ENCODE measurements at places on chromosomes 16 and 17.

- no peak for DNase-seq
Measured at GRCh38 chr17:30112794-30113193, 3.8 kb upstream of the NSRP1 start.

- no peak for DNase-seq
Measured at GRCh38 chr16:1539720-1540555, 6.5 kb downstream of the TMEM204 start.

- DNase-seq = no peak
Measured at GRCh38 chr16:71562552-71562951, 14.3 kb downstream of the TAT start.

DNA sequence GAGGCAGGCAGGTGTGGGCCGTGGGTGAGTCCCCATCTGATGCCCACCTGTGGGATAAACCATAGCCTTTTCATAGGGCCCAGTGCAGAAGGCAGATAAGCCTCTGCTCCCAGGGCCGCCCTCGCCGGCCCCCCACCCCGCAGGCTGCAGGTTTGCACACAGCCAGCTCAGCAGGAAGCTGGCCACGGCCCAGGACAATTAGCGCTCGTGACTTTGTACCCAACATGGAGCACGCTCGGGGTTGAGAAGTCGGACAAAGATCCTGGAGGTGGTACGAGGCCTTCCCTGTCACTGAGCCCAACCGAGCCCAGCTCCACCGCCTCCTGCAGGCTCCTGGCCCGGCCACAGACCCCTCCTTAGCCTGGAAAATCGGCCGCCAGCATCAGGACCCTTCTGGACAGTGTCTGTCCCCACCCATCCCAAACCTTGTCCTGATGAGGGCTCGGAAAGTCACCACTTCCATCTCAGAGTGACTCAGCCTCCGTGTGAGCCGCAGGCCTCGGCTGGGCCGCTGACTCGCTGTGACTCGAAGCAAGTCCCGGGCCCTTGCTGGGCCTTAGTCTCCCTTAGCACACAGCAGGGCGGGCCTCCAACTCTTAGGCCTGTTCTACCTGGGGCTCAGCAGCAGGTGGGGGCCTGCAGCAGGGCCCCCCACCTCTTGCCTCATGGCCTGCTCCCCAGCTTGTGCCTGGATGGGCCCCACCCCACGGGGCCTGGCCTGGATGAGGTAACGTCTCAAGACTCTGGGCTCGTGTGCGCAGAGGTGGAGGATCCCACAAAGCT is 22.7 kb downstream of the FAM83G start:
- DNase-seq = no peak

DNA sequence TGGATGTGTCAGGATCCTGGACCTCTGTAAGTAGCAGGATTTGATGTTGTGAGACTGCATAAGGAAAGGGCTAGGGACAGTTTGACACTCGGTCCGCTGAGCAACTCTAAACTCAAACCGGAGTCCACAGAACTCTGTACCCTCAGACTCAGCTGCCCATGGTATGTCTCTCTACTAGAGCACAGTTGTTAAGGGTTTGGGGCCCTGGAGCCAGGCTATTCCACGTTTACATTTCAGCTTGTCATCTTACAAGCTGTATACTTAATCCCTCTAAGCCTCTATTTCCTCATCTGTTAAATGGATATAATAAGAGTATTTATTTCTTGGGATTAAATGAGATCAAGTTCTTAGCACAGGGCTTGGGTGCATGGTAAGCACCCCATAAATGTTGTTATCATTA is 27.9 kb downstream of the HOXB1 start:
- DNase-seq = no peak

DNA sequence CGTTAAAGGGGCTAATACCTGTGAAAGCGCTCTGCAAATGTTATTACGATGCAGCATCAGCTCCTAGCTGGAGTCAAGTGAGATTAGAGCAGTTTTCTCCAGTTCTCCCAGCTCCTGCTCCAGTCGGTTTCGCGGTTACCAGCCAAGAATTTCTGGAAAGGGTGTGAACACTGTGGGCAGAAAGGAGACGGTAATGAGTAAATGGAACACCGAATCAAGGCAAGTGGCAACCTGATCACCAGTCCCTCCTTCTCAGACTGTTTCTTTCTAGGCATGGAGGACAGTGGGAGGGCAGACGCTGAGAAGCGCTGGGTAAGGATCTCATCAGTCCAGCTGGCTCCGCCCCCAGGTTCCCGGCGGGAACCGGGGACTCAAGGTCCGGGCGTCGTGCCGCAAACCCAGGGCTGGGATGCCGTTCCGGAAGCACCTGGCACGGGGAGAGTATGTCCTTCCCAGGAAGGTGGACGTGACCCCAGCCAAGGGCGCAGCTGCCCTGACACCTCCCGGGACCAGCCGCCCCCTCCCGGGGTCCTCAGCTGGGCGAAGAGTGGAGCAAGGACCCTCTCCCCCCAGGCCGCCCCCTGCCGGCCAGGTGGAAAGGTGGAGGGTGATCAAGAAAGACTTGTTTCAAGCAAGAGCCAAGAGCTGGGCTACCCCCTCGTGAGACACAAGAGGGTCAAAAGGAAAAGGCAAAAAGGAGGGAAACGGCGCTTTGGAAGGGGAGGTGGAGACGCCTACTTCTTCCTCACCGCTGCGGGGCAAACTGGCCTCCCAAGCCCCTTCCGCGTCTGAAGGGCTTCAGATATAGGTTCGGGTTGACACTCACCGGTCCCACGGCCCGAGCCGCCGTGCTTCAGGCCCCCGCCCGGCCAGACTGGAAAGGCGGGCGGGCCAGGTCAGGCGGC is 481 bp downstream of the MYO19 start:
- DNase-seq = no peak

DNA sequence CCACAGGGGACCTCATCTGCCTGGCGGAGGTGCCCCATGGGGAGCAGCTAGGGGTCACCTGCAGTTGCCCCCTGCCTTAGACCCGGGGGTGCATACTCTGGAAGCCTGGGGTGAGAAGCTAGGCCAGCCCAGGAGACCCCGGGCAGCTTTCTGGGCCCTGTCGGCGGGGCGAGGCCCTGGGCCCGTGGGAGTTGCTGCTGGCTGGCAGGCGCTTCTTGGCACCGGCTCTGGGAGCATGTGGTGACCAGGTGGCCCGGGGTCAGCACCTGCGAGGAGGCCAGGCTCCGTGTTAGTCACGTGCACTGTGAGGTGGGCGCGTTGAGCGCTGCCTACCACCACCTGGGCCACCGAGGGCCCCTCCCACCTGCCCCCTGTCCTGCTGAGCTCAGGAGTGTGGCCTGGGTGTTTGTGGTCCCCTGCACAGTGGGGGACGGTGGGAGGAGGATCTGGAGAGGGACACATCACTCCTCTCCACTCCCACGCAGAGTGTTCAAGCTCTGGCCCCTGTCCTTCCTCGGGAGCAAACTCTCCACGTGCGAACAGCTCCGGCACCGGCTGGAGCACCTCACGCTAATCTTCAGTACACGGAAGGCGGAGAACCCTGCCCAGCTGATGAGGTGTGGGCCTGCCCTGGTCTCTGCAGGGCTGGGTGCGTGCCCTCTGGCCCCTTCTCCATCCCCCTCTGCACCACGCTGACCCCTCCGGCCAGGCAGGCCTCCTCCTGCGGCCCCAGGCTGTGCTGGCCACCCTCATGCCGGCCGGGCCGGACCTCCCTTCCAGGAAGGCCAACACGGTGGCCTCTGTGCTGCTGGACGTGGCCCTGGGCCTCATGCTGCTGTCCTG is 5.8 kb downstream of the PIGQ start:
- DNase-seq = no peak

DNA sequence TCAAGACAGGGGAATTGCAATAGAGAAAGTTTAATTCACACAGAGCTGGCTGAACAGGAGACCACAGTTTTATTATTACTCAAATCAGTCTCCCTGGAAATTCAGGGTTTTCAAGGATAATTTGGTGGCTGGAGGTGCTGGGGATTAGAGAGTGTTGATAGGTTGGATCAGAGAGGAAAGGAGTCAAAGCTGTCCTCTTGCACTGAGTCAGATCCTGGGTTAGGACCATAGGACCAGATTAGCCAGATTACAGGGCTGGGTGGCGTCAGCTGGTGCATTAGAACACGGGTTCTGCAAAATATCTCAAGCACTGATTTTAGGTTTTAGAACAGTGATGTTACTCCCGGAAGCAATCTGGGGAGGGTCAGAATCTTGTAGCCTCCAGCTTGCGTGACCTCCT is 1.8 kb upstream of the NSMCE1 start:
- no peak for DNase-seq

- DNase-seq = no peak
Measured at GRCh38 chr17:54749157-54749556, 151.5 kb upstream of the TOM1L1 start.

- DNase-seq = peak; percentile 69
Measured at GRCh38 chr16:85114909-85115567, 2.8 kb upstream of the CIBAR2 start.

DNA sequence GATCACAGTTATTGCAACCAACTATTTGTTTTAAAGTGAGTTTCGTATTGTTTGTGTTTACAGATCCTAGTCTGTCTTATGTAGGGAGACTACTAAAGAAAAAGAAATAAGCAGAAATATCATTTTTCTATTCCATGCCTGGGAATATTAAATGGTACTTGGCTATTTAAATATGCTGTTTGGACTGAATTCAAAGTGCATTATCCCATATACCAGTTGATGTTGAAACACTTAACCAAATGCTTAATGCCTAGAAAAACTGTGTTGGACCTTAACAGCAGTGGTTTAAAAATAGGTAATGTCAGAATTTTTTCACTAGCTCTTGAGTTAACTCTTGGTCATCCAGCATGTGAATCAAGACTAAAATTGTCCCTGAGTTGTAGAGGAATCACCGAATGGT is 37.5 kb upstream of the TOM1L1 start:
- no peak for DNase-seq

Measured in CD8-positive, alpha-beta memory T cell (primary cell).